ENCODE measurements at places on chromosomes 5 and 9. TPM values are rescaled to one million over a fixed set of nuclear protein-coding genes. Genes with fewer than 3 reads are reported as not detected.

The NOXA1 gene
- total RNA-seq, result 20.2 TPM

The CAMSAP1 gene
- 63.1 TPM for total RNA-seq

The DENND1A gene
- total RNA-seq, result 56.8 TPM

The CAVIN4 gene
- 3.9 TPM for total RNA-seq

The APBA1 gene
- 114 TPM for total RNA-seq
